ENCODE measurements at places on chromosomes 2 and 18.

GRCh38 chr2:119062652-119063051, 95.9 kb downstream of the C1QL2 start:
- DNase-seq, result no peak

DNA sequence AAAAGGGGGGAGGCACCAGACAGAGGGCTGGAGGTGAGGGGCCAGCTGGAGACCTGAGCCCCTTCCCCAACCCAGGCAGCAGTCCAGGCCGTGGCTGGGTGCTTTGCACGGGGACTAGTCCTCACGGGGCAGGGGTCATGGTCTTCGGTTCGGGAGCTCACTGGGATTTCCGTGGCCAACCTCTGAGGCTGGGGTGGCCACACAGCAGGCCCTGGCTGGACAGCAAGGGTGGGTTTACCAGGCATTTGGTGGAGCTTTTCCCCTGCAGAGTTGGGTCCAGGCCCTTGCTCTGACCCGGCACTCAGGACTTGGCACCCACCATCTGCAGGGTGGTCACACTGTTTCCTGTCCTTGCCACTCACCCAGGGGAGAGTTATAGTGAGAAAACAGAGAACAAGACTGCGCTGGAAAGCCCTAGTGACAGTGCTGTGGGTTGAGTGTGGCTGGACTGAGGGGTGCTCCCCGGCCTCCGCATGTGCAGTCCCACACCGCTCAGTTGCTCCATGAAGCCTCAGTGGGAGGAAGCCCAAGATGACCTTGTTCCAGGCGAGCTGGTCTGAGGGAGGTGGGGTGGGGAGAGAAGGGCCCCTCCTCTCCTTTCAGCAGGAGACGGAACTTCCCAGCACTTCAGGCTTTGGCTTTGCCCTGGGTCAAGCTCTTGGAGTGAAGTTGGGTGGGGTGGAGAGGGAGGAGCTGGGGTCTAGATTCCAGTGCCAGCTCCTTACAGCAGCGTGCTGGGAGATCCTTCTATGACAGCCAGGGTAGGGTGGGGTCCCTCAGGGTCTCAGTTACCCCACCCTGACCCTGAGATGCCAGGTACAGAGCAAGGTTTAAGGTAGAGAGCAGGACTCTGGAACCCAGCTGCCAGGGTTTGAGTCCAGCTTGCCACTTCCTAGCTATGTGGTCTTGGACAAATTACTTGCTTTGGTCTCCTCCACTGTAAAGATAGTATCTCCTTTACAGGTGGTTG, 219.8 kb downstream of the DYSF start:
- no peak for DNase-seq

DNA sequence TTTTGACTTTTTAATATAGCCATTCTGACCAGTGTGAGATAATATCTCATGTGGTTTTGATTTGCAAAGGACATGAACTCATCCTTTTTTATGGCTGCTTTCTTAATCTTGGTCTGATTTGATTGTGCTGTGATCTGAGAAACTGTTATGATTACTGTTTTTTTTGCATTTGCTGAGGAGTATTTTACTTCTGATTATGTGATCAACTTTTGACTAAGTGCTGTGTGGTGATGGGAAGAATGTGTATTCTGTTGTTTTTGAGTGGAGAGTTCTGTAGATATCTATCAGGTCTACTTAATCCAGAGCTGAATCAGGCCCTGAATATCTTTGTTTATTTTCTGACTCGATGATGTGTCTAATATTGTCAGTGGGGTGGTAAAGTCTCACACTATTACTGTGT, 16.8 kb downstream of the SP140L start:
- no peak for DNase-seq

GRCh38 chr2:42961385-42961811, 169.0 kb upstream of the HAAO start:
- DNase-seq, result no peak

- no peak for DNase-seq
Measured at GRCh38 chr2:101396316-101396717, 9.0 kb upstream of the CREG2 start.

- no peak for DNase-seq
Measured at GRCh38 chr2:144348846-144349245, 171.1 kb downstream of the ZEB2 start.

GRCh38 chr2:237723602-237724001, 75.0 kb upstream of the RBM44 start:
- no peak for DNase-seq

GRCh38 chr2:134670955-134671354, 47.8 kb downstream of the TMEM163 start:
- no peak for DNase-seq

DNA sequence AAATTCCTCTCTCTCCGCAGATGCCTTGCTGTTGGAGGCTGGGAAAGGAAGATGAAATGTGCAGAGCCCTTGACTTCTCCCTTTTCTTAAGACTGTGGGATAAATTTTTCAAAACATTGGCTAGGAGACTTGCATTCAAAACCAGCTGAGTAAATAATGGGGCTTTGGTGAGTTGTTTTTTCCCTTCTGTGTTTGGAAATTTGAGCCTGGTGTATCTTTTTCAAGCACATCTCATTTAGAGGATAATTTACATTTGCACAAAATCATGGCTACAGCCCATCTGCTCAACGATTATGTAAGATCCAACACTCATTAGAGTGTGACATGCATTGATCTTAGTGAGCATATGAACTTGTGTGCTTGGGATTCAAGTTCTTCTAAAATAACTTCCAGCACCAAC, 112.1 kb upstream of the ATP8B1 start:
- DNase-seq, result no peak

DNA sequence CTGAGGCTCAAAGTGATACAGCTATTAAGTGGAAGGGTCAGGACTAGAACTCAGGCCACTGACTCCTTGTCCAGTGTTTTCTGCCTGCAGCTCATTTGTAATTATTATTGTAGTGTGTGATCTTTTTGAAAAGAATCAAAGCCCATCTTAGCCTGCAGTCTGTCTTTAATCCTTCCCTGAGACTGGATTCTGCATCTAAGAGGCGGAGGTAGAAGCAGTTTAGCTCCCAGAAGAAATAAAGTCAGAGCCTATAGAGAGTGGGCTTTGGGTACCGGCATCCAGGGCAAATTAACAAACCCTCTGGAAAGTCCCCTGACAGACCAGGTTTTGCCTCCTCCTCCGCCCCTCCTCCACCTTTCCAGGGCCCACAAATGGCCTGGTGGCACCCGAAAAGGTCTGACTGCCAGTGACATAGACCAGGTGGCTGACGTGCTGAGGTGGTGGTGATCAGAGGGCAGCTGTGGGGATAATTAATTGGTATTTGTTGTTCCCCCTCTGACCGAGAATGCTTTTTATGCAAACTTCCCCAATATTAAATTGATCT, 2.2 kb upstream of the RAX start:
- DNase-seq, result no peak

DNA sequence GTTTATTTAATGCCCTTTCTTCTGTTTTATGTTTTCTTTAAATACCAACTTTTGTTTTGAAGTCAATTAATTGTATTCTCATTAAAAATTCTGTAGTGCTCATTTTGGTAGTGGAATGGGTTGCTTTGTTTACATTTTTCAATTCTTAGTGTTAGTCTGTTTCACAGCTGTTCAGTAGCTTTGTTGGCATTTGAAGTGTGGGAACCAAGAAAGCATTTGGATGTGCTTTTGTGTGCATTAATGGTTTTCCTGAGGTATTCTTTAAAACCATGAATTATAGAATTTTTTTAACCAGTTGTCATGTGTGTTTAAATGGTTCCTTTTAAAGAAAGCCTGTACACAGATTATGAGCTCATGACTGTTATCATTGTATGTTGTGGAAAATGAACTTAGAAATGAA, 19.7 kb downstream of the MIB1 start:
- DNase-seq, result no peak

DNA sequence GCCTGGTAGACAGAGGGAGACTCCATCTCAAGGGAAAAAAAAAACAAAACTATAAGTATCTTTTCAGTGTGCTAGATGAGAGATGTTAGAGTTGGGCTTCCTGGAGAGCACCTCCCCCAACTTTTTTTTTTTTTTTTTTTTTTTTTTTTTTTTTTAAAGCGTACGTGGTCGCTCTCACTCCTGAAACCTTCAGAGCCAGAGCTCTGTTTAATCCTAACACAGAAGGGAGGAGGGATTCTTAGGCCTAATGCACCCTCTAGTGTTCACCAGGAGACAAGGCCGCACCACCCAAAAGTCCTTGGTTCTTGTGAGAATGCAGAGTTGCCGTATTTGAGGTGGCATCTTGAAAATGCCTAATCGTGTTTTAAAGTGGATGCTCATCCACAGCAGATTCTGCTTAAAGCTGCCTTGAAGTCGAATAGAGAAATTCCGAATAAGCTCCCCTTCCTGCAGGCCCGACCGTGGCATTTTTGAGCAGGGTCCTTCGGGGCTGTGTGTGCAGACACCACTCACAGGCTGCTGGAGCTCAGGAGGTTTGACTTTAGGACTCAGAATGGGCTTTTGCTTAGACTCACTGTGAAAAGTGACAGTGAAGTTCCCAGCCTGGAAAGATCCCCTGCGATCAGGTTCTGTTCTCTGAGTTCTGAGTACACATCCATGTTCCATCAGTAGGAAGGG, 252.6 kb downstream of the AGAP1 start:
- DNase-seq, result peak; percentile 13

GRCh38 chr18:58491113-58491696, 137.7 kb downstream of the ALPK2 start:
- no peak for DNase-seq

- peak; percentile 27 for DNase-seq
Measured at GRCh38 chr2:203484266-203485112, 50.6 kb downstream of the RAPH1 start.

DNA sequence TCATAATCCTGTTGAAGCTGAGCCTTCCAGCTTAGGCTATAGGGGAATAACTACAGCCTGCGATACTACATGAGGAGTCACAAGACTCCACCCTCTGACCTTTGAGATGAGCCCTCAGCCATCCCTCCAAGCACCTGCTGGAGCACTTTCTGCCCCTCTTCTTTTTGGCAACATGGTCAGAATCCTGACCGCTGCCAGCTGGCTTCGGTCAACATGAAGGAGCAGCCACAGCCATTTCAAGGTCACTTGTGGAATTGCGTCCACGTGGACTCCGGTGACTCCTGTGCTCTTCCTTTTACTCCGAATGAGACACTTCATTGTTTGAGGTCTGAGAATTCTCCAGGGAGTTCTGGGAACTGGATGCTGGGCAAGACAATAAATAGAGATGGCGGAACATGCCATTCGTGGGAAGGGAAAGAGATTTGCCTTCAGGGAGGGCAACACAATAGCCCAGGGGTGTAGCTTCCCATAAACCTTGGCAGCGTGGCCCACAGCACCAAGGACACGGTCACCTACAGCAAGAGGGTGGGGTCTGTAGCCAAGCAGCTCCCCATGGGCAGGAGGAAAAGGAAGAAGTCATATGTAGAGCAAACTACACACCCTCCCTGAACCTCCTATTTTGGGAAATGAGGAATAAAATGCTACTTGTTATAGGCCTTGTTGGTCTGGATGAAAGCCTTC, 73.3 kb upstream of the PPP1CB start:
- no peak for DNase-seq

- DNase-seq, result no peak
Measured at GRCh38 chr18:26383454-26384270, 157.4 kb downstream of the TAF4B start.

Data from CD8-positive, alpha-beta T cell (primary cell).